T-cell (primary cell): ENCODE measurements at places on chromosomes 4 and X.

GRCh38 chrX:19904778-19905367 is 17.5 kb upstream of the SH3KBP1 start:
- no peak for DNase-seq

- no peak for DNase-seq
Measured at GRCh38 chr4:71411981-71412380, 73.2 kb downstream of the SLC4A4 start.

GRCh38 chrX:70504772-70505450 is 60.3 kb downstream of the DLG3 start:
- no peak for DNase-seq

GRCh38 chr4:135963009-135963408 is 1569.3 kb downstream of the PCDH18 start:
- no peak for DNase-seq

DNA sequence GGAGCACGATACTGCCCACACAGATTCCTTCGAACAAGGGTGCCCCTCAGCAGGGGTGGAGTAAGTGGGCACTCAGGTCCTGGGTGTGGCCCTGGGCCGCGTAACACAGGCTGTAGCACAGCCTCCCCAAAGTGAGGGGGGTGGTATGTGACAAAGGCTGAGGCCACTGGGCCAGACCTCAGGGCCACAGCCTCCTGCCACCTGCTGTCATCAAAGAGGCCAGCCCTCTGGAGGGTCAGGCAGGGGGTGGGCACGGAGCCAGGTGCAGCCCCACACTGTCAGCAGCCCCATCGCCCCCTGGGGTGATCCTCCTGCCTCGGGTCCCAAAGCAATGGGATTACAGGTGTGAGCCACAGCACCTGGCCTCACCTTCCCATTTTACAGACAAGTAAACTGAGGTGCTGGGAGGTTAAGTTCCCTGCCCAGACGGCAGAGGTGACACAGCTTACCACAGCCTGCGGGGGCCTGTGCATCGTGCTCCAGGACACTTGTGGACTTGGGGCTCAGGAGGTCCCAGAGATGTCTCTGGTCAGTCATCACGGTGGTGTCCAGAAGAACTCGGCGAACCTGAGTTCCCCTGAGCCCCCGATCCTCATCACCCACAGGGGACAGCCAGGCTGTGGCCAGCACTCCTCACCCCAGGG is 27.5 kb upstream of the MXD4 start:
- DNase-seq = no peak

DNA sequence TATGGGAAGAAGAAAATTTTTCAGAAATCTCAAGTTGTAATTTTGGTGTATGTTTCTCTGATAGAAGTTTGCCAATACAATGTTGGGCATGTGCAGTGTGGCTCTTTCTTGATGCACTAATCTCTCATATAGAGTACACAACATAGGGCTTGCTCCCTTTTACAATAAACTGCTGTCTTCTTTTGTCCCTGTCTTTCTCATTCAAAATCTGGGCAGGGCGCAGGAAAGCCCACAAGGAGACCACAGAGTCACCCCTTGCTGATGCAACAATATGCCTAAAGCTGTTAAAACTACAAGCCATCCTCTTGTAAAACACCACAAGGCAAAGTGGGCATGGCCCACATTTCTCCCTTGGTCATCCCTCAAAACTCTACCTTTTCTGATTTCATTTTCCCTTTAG is 63.4 kb upstream of the TBC1D9 start:
- DNase-seq = no peak

DNA sequence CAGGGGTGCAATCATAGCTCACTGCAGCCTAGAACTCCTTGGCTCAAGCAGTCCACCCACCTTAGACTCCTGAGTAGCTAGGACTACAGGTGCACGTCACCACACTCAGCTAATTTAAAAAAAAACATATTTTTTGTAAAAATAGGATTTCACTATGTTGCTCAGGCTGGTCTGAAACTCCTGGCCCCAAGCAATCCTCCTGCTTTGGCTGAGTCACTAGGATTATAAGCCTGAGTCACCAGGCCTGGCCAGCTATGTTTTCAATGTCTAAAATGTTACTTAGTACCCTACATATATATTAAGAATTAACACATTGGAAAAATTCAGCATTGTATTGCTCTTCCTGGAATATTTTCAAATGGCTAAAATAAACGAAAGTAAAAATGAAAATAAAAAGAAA is 37.5 kb downstream of the PNPLA4 start:
- no peak for DNase-seq

GRCh38 chr4:88291003-88291402 is 6.6 kb upstream of the PPM1K start:
- no peak for DNase-seq

DNA sequence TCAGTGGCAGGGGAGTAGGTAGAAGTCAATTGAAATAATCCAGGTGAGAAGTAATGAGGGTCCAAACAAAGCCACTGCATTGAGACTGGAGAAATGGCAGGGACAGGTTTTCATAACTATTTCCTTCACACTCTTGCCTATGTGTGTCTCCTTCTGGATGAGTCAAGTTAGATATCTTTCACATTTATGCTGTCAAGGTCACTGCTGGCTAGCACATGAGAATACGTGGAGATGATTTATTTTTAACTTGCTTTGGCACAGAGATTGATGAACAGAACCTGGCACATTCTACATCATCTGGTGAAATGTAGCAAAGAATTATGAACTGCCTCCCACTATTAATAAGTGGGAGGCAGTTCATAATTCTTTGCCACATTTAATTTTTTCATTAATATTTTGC is 66.7 kb upstream of the BOD1L1 start:
- no peak for DNase-seq

DNA sequence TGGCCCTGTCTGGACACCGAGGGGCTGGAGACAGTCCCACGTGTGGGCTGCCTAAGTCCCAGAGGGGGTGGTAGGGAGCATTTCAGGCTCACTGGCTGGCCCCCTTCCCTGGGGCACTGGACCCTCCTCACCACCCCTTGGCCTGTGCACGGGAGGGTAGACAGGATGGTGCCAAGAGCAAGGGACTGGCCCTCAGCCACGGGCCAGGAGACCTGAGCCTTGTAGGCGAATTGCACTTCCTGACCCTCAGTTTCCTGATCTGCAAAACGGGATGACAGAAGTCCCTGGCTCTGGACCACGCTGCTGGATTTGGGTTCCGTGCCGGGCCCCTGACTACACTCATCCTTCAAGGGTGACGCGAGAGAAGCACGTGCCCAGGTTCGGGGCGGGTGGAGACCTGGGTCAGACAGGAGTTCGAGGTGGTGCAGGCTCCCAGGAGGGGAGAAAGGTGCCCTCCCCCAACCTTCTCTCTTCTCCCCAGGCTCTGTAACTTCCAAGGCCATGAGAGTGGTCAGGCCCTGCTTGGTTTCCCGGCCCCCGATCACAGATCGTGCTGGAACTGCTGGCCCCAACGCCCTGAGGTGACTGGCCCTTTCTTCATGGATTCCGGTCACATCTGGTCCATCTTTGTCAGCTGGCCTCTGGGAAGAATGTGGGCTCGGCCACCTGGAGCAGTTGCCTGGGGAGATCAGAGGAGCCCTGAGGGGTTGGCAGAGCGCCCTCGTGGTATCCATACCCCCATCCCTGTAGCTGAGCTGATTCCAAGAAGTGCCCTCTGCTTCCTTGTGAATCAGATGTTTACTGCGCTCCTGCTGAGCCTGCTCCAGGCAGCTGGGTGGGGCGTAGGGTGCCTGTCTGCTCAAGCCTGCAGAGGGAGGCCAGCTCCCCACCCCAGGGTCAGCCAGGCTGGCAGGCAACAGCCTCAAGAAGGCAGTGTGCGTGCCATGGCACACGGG is 3.3 kb downstream of the SH3BP2 start:
- no peak for DNase-seq

DNA sequence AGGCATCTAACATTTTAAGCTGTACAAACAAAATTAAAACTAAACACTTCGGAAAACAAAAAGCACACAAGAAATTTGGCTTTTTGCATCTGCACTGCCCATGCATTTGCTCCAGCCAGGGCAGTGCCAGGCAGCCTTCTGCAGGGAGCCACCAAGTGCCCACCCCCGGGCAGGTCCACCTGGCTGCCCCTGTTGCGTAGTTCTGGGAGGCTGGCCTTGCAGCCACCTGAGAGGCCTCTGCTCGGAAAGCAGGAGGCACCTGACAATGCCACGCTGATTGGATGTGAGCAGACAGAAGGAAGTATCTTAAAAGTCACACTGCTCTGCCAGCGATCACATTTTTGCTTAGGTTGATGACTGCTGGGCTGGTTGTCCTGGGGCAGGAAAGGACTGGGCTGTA is 3.5 kb downstream of the TMEM271 start:
- DNase-seq = no peak

GRCh38 chr4:118817178-118817930 is 18.6 kb downstream of the SEC24D start:
- DNase-seq = no peak

- DNase-seq = no peak
Measured at GRCh38 chr4:148986951-148987350, 544.7 kb upstream of the NR3C2 start.

- no peak for DNase-seq
Measured at GRCh38 chr4:151563194-151563593, 154.2 kb downstream of the FHIP1A start.

- no peak for DNase-seq
Measured at GRCh38 chr4:141891260-141892120, 255.1 kb downstream of the IL15 start.

DNA sequence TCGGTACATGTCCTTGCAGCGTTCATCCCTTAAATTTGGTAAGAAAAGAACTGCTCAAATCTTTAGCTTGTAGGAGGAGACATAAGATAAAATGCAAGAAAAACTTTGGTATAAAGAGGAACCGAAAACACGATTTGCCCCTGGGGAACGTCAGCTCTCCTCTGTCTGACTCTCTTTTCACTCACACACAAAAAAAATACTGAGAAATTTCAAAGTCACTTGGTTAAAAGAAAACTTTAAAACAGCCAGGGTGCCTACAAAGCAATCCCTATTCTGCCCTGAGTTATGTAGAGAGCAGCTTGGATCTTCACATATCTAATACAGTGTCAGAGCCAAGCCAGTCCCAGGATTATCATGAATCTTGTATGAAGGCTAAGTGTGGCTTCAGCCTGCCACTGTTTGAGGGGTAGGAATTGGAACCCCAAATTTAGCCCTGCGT is 248.5 kb upstream of the CXXC4 start:
- DNase-seq = no peak

- DNase-seq = no peak
Measured at GRCh38 chr4:29453303-29453820, 1266.8 kb upstream of the PCDH7 start.

DNA sequence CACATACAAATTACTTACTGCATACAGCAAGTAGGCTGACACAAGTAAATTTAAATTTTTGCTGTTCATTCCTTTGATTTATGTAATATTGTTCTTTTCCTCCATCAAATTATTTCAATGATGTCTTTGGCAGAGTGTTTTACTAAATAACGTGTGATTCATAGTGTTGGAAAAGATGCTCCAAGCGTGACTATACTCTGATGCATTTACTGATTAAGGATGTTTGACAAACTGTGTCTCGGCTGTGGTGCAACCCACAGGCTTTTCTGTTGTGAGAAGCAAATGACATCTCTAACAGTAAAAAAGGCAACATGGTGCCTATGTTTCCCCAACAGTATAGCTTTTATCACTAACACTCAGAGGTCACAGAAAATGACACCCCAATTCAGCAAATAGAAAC is 540.9 kb downstream of the PPP4R3C start:
- DNase-seq = no peak

GRCh38 chr4:108646706-108647105 is 3.7 kb upstream of the OSTC start:
- DNase-seq = no peak

- no peak for DNase-seq
Measured at GRCh38 chr4:65340382-65341109, 329.7 kb downstream of the EPHA5 start.

DNA sequence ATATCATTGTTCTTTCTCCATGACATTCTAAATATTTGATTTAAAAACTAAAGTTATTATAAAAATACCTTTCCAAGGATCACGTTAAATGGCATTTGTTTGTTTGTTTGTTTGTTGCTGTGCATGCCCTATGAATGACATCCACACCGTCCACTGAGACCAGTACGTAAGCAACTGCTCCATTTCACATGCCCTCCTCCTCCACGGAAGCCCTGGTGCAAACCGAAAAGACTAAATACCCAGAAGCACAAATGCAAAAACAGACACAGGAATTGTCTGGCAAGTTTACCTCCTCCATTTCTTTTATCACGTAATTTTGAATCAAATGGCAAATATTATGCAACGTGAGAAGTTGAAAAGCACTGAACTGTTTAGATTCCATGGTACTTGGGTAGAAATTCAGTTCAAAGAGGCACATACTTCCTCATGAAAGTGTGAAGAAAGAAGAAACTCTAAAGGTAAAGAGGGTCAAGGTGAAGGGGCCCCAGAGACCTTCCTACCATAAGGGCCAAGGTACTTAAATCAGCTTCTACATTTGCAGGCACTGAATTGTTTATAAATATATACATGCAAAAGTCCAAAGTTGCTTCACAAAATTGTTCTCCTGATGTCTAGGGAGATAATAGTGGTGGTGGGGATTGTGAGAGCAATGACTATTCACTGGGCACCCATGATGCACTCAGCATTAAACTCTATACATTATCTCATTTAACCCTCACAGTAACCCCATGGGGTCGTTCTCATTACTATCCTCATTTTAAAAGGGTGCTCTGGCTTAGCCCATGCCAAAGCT is 23.4 kb downstream of the IRF2 start:
- DNase-seq = no peak

DNA sequence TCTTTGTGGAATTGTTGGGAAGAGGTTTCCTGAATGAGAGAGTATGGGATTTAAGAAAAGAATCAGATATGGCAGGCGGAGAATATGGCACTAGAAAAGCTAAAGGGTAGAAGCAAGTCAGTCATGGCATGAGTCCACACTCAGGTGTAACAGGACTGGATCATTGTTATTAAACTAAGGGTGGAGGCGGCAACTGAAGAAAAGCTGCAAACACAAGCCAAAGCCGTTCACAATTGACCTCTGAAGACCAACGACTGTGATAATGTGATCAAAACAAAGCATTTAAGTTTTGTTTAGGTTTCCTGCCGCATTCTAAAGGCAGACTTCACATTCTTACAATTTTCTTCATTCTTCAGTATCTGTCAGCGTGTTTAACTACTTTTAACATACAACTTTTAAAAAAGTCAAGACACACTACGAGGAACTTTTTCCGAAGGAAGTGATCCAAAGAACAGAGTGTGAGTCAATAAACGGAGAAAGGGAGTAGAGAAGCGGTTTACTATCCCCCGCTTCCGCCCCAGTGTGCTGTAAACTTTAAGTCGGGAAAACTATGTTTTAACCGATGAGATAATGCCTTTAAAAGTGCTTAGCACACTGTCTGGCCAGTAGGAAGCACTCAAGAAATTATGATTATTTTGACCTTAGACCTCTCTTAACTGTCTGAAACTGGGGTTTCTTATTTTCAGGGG is 909 bp upstream of the SLAIN2 start:
- no peak for DNase-seq

GRCh38 chr4:7656244-7656800 is 221.6 kb upstream of the PSAPL1 start:
- no peak for DNase-seq

- no peak for DNase-seq
Measured at GRCh38 chrX:113548308-113549015, 707.8 kb upstream of the AMOT start.

GRCh38 chr4:15495621-15496020 is 25.9 kb downstream of the CC2D2A start:
- no peak for DNase-seq
